ENCODE measurements at places on chromosomes 1 and 21.

DNA sequence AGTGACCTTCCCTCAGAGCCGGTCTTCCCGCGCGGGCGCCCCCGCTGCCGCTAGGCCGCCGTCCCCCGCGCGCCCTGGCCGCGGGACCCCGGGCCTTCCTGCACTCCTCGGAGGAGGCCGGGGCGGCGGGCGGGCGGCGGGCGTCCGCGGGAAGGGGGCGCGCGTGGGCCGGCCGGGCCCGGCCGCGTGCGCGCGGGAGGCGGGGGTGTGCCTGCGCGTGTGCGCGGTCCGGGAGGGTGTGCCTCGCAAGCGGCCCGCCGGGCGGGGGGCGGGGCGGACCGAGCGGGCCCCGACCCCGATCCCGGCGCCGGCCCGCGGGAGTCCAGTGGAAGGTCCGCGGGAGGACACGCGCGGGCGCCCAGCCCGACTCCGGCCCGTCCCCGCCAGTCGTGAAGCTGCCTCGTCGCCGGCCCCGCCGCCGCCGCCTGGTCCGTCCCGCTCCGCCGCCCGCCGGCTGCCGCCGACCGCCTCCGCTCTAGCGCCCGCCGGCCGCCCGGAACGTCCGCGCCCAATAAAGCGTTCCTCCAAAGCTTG, 438 bp downstream of the MRPS6 start:
- no peak for DNase-seq

- no peak for DNase-seq
These were observed 216.2 kb downstream of the SDCCAG8 start for GRCh38 chr1:243471754-243472745.

DNA sequence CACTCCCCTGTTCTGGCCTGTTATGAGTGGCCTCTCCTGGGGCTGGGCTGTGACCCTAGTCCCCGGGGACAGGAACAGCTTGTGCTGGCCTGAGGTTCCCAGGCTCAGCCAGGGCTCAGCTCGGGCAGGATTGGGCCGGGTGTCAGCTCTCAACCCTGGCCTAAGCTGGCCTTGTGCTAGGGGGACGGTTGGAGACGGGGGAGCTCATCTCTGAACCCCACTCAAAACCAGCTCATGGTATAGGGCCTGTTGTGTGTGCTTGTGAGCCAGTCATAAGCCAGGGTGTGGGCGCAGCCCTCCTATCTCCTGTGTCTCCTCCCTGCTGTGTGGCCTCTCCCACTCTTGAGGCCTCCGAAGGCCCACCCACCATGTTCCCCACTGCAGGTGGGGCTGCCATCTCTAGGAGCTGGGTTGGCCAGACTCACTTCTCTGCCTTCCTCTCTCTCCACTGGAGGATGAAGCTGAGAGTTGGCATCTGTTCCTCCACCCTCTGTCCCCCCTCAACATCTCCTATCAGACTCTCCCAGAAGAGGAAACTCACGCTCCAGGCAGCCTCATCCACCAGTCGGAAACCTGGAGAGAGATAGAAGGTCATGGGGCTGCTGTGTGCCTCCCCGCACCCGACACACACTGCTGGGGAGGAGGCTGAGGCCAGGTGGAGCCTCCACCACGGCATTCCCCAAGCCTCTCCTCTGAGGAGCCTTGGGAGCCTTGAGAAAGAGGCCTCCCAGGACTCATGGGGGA, 1.4 kb downstream of the PEAR1 start:
- no peak for DNase-seq

DNA sequence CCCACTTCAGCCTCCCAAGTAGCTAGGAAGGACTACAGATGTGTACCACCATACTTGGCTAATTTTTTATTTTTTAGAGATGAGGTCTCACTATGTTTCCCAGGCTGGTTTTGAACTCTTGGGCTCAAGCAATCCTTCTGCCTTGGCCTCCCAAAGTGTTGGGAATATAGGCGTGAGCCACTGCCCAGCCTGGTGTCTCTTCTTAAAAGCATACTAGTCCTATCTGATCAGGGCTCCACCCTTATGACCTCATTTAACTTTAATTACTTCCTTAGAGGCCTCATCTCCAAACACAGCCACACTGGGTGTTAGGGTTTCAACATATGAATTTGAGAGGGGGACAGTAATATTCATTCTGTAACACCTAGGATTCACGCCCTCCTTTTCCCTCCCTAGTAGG, 130.9 kb downstream of the GLIS1 start:
- no peak for DNase-seq

GRCh38 chr1:151133018-151133806, 13.2 kb downstream of the SEMA6C start:
- DNase-seq, result no peak

Data from kidney epithelial cell (primary cell).